Urinary bladder (tissue), 4 donors: ENCODE measurements at places on chromosomes 2 and 18. TPM values are rescaled to one million over a fixed set of nuclear protein-coding genes. Genes with fewer than 3 reads are reported as not detected.

DNA sequence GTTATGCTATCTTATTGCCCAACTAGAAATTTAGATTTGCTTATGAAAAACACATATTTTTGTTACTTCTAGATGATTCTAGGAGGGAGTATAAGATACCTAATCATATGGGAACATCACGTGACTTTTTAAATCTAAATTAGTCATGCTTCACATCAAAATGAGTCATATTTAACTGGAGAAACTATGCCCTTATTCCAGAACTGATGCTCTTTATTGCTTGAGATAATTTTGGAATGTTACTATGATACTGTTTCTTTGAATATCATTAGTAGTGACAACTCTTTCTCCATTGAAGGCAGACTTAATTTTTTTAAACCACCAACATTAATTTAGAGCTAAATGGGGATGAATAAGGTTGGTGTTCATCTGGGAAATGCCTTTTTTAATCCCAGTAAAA is 19.9 kb upstream of the ELAC1 start:
- DNase-seq, result no peak

DNA sequence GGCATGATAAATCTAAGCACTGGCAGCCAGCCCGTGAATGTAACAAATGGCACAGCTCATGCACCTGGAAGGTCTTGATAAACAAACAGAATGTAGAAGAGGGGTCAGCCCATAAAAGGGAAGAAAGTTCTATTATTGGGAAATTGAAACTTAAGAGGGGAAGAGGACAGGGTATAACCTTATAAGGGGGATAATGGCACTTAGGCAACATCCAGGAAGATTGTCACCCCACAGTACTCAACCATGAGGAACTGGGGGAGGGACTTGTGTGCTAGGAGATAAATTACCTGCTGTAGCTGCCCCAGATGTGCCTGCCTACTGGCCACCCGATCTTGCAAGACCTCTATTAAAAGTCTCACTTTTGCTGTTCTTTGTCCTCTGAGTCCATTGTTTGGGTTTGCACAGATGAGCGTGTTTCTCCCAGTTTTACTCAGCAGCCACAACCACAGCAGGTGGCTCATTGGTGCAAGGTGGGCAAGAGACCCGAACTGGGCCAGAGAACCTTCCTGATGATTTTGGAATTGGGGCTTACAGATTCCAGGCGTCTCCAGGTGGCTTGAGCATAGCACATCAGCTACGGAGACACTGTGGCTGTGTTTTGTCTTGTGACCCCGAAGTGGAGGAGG is 79.0 kb upstream of the TAF1B start:
- no peak for DNase-seq

- peak; percentile 7 for DNase-seq
Measured at GRCh38 chr18:74652392-74652988, 54.8 kb downstream of the ZNF407 start.

GRCh38 chr18:69469444-69469919 is 68.8 kb downstream of the DOK6 start:
- no peak for DNase-seq

DNA sequence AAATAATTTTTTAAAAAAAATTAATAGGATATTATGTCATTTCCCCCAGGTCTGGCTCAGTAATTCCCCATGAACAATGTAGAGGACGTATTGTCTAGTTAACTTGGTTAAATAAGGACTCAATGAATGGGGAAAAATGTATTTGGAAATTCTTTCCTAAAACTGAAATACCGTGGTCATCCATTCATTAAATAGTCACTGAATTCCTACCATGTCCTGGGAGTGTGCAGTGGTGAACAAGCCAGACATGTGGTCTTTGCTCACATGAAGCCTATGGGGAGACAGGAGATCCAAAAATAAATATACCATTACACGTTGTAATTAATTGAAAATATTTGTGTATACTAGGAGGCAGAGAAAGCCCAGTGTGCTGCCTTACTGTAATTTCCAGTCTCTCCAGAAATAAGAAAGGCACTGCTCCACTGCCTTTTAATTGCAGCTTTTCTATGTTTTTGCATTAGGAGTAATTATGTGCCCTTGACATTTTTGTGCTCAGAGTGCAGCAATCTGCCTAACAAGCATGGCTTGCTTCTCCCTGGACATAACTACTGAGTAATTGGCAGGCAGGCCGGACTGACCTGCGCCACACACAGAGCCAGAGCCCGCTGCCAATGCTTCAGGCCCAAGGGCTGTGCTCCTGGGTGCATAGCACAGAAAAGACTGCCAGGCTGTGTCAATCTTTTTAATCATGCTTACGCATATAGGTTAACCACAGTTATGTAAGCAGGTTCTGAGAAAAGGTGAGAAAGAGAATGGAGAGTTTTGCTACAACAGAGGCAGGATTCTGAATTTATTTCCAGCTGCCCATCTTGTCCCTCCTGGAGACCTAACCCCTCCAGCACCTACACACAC is 22.2 kb upstream of the TTC39C start:
- DNase-seq, result no peak

GRCh38 chr2:82411071-82411470 is 2048.0 kb downstream of the SUCLG1 start:
- no peak for DNase-seq

DNA sequence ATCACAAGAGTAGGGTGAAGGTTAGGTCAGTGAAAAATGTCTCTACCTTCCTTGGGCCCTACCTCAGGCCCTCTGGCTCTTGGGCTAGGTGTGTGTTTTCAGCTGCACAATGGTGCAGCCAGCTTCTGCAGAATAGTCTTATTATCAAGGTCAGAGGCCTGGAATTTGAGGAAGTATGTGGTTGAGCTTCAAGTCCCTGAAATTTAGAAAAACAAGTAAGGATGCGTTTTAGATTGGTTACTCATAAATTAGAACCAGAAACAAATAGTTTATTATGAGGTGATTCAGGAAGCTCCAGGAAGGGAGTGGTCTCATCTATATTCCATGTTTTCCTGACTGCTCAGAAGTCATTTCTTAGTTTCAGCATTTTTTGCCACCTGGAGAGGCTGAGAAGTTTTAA is 204.2 kb upstream of the CELF4 start:
- no peak for DNase-seq

GRCh38 chr18:49061239-49061990 is 110.7 kb upstream of the SMAD7 start:
- DNase-seq, result no peak

GRCh38 chr2:98975611-98976010 is 39.6 kb upstream of the CRACDL start:
- DNase-seq, result no peak

DNA sequence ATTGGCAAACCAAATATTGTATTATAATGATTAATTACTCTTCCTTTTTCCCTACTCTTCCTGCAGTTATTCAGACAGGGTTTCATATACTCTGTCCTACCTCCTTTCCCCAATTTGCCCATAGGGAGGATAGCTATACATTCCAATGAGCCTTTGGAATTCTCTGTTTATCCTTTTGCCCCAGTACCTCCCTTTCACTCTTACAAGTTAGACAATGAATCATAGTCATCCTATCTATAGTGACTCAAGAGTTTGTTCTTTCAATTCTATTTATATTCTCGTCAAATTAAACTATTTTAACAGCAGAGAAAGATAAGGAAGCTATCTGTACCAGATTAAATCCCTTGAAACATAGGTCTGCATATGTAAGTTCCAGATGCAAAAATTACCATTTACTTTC is 437.5 kb downstream of the NR4A2 start:
- DNase-seq, result no peak

DNA sequence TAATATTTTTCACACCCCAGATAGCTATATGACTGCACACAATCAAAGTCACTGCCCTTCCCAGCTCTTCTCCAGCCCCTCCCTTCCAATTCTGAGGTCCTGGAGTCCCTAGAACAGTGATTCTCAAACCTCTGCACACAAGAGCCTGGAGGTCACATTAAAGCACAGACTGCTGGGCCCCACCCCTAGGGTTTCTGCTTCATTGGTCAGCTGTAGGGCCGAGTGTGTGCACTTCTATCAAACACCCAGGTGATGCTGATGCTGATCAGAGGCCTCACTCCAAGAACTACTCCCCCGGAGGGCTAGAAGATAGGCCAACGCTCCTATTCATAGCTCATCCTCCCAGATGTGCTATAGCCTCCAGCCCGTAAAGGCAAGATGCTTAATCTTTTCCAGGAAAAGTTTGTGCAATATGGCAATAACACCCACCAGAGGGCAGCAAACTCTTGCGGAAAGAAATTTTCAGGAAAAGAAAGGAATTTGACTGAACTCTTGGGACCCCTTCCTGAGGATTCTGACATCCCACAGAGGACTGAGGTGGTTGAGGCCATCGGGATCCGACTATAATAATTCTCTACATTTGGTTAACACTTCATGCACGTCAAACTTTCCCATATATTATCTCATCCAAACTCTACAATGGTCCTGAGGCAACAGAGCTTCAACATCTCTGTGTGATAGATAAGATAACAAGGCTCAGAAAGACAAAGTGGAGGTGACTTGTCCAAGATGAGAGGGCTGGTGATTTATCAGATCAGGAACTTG is 194.2 kb upstream of the PKDCC start:
- peak; percentile 63 for DNase-seq

GRCh38 chr2:197245829-197246804 is 64.5 kb downstream of the ANKRD44 start:
- DNase-seq, result no peak

GRCh38 chr2:16727256-16727655 is 61.6 kb upstream of the CYRIA start:
- DNase-seq, result no peak

DNA sequence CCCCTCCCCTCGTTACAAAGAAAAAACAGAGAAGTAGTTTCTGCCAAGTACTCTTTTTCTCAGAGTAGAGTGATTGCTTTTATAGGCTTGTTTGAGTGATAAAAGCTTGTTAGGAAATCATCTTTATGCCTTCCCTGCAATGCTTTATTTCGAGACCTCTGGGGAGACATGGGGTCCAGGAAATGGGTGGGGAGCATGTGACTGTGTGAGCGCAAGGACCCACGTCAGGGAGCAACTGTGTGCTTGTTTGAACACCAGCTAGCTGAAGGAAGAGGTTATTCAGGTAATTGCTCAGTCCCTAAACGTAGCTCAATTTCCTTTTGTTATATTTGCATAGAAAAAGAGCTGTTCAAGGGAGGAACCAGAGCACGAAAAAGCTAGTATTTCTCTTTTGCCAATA is 187.3 kb downstream of the FAM210A start:
- no peak for DNase-seq

- no peak for DNase-seq
Measured at GRCh38 chr2:98759827-98760625, 29.1 kb upstream of the MGAT4A start.

DNA sequence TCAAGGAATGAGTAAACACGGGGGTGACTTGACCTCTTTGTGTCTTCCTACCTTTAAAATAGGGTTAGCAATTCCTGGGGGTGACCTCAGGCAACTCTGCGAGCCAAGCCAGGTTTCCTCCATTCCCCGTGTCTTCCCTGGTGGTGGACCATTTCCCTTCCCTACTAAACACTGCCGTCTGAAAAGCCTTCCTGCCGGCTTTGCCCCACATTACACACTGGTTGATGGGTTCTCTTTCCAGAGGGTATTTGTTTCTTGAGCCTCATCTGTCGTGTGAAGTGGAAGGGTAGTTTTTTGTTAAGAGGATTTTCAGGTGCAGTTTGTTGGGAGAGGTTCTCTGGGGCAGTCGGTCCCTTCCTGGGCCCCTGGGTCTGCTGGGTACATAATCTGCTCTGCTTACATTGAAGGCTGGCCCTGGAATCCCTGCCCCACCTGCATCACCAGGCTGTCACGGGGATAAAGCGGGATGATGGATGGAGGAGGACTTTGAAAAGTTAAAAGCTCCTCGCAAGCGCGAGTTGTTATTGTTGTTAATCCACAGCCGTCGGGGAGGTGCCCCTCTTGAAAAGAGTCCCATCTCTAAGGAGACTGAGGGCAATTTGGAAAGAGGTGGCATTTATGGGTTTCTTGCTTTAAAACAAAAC is 175.4 kb upstream of the SPRED2 start:
- DNase-seq, result no peak

GRCh38 chr18:76855594-76855993 is 33.2 kb downstream of the ZNF236 start:
- DNase-seq, result no peak

DNA sequence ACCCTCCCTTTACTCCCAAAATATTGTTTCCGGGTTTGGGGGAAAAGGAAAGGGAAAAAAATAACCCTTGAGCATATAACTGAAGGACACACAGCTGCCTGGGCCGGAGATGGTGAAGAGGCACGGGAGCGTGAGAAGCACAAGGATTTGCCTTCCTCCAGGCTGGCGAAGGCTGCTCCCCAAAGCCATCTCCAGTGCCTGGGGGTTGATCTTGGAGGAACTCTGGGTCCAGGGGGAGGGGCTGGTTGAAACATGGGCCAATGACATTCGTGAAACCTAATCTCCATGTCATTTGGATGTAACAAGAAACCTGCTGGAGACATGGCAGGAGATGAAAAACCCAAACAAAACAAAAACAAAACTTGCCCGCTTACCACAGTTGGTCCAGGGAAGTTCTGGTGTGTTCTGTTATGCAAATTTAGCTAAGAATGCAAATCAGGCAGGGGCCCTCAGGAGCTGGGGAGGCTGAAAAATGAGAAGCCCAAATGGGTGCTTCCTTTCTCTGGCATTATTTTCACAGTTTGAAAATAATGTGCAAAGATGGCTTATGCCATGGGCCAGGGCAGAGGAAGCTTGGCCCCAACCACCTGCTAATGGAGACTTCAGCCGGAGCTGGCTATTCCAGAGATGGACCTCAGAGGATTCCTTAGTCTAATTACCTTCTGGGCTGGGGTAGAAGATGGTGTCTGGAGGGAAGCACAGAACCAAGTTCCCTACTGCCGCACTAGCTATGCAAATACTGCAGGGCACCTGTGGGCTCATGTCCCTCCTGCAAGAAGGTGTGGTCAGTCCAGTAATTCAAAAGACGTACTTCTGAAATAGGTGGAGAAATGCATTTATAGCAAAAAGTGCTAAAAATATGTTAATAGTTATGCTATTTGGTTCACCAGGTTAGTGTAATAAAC is 180.9 kb downstream of the BCL2 start:
- DNase-seq, result no peak

GRCh38 chr2:195672674-195673073 is 15.6 kb downstream of the SLC39A10 start:
- no peak for DNase-seq

GRCh38 chr2:173394091-173394974 is 39.7 kb downstream of the CDCA7 start:
- no peak for DNase-seq

GRCh38 chr2:9768388-9768787 is 74.9 kb upstream of the TAF1B start:
- no peak for DNase-seq

Gene LONRF2
- 6.7 TPM for total RNA-seq

Gene MFSD2B
- 0.85 TPM for total RNA-seq

Gene UGT1A5
- total RNA-seq, result 0.79 TPM

Gene ACVR1C
- 0.37 TPM for total RNA-seq

Gene INSIG2
- total RNA-seq, result 32.3 TPM

Gene BMP10
- total RNA-seq, result not detected

Gene LYG2
- not detected for total RNA-seq

Gene KATNAL2
- total RNA-seq, result 4.4 TPM

Gene NEU4
- total RNA-seq, result 0.21 TPM
